Renal pelvis (tissue), 12 donors: ENCODE measurements at places on chromosomes 11 and 22. TPM values are rescaled to one million over a fixed set of nuclear protein-coding genes. Genes with fewer than 3 reads are reported as not detected.

DNA sequence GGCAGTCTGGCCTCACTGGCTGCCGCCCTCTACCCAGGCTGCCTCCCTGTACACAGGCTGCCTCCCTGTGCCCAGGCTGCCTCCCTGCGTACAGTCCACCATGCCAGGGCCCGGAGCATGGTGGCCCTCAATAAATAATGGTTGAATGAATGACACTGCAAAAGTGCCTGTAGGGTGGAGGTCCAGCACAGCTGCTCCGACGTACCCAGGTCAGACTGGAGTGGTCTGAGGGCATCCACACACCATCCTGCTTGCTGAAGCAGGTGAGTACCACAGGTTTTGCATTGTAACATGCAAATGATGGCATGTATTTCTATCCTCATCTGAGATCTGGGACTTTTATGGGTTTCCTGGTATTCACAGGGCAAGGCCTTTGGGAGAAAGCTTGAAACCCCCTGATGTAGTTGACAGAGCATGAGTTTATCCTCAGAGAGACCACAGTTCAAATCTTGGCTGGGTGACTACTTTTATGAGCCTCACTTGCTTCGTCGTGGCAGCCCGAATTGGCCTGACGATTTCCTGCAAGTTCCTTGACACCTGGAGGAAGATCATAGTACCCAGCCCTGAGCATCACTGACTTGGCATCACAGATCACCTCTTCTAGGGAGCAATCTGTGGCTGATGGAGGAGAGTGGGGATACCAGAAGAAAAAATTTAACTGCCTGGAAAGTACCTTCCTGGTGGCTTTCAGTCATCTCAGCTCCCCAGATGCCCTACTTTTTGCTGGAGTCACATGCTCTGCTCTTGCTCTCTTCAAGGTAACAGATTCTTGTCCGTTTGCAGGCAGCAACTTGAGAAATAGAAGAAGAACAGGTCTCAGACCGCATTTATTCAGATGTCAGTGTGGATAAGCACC, 16.0 kb upstream of the CYB5R3 start:
- DNase-seq = no peak

- no peak for DNase-seq
These were observed 6.2 kb upstream of the RANBP1 start for GRCh38 chr22:20109411-20110358.

DNA sequence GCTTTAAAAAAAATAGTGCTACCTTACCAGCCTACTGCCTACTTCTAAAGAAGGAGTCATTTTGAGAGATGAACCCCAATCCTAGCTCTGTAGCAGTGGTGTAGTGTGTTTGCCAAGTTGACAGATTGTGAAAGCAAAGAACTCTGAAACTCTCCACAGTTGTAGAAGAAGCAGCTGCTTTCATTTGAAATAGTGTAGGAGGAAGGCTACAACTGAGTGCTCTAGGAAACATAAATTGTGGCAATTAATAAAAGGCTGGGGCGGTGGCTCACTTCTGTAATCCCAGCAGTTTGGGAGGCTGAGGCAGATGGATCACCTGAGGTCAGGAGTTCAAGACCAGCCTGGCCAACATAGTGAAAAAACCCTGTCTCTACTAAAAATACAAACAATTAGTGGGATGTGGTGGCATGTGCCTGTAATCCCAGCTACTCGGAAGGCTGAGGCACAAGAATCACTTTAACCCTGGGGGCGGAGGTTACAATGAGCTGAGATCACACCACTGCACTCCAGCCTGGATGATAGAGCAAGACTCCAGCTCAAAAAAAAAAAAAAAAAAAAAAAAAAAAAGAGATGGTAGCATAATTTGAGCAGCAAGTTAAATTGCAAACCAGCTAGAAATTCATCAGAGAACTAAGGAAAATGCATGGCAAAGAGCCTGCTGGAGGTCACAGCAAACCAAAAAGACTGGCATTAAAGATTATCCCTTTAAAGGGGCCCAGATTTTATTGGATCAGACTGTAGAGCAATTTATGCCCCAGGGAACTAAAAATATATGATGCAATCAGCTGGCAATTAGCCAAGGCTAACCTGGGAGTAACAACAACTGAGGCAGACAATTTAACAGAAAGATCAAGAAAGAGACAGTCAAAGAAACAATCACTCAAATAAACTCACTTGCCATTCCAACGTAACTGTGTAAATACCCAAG, 112.6 kb downstream of the LUZP2 start:
- peak; percentile 33 for DNase-seq

- DNase-seq = no peak
These were observed 6.1 kb downstream of the DGCR8 start for GRCh38 chr22:20086101-20086599.

DNA sequence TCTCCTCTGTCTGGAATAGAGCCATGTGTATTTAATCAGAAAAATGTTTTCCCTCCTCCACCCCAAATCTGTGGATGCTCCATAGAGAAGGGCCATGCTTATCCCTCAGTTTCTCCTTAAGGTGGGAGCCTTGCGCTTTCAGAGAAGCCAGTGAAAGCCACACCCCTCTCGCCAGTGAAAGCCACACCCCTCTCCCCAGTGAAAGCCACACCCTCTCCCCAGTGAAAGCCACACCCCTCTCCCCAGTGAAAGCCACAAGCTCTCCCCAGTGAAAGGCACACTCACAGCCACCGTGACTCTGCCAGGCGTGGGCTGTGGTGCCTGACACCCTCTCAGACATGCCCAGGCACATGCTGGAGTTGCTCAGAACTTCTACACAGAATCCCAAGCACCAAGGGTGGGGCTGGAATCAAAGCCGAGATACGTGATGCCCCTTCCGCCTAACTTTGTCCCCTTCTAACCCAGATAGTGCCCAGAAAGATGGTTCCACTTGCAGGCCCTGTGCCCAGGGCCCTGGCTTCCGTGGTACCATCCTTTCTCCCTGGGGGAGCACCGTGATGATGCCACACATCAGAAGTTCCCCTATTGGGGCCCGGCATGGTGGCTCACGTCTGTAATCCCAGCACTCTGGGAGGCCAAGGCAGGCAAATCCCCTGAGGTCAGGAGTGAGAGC, 16.5 kb upstream of the PRR5 start:
- no peak for DNase-seq

DNA sequence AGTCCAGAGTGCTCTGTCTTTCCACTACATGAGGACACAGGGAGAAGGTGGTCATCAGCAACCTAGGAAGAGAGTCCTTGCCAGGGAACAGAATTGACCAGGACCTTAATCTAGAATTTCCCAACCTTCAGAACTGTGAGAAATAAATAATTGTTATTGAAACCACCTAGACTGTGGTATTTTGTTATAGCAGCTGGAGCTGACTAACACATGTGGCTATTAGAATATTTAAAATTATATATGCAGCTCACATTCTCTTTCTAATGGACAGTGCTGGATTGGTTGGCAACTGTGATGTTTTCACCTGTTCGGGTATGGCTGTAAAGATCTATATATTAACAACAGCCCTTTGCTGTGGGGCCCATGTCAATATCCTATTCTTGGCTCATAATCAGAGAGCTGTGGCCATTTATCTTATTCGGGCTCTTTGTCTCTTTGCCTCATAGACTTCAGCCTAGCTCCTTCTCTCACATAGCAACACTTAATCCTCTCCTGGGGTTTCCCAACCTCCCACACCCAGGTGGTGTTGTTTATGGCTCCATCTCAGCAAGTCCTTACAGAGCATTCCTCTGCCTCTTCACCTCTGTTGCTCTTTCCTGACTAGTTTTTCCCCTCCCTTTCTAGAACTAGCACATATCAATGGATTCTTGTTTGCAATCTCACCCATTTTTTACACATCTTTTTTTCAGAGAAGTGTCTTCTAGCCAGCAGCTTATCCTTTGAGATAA, 46.4 kb upstream of the AMOTL1 start:
- no peak for DNase-seq

GRCh38 chr22:22133910-22134309, 110.7 kb upstream of the VPREB1 start:
- no peak for DNase-seq

DNA sequence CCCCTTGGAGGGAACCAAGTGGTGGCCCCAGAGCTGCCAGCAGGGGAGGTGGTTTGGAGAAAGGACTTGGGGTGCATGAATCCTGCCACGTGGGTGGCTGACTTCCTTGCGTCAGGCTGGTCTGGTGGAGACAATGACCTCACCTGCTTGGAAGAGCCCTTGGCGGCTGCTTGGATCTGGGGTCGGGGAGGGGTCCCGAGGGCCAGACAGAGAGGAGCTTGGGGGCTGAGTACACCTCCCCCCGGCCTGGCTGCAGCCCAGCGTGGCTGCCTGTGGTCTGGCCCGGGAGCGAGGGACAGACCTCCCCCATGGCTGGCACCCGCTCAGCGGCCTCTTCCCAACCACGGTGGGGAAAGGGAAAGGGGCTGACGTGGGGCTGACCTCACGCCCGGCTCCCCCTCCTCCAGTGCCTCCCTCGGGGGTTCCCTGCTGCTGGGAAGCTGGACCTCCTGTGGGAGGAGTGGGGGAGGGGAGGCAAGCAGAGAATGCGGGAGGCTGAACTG, 13.8 kb downstream of the LIF start:
- DNase-seq = no peak

DNA sequence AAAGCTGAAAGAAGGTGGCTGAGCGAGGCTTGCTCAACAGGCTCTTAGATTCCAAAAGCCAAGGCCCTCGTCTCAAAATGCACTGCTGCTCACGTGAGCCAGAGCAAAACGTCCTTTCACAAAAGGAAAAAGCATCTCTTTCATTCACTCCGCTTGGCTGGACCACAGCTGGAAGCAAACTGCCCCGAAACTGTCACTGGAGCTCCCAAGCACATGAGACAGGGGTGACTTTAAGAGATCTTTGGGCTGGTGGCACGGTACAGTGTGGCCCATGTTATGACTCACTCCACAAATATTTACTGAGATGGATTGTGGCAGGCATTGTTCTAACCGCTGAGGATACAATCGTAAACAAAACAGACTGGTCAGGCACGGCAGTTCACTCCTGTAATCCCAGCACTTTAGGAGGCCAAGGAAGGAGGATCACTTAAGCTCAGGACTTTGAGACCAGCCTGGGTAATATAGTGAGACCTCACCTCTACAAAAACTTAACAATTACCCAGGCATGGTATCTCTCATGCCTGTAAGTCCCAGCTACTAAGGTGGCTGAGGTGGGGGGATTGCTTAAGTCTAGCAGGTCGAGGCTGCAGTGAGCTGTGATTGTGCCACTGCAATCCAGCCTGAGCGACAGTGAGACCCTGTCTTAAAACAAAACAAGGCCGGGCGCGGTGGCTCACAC, 3.6 kb downstream of the PLA2G6 start:
- no peak for DNase-seq

GRCh38 chr22:24938741-24939341, 7.7 kb downstream of the LHFPL7 start:
- peak; percentile 42 for DNase-seq

GRCh38 chr11:40647295-40647694, 812.2 kb downstream of the LRRC4C start:
- no peak for DNase-seq

DNA sequence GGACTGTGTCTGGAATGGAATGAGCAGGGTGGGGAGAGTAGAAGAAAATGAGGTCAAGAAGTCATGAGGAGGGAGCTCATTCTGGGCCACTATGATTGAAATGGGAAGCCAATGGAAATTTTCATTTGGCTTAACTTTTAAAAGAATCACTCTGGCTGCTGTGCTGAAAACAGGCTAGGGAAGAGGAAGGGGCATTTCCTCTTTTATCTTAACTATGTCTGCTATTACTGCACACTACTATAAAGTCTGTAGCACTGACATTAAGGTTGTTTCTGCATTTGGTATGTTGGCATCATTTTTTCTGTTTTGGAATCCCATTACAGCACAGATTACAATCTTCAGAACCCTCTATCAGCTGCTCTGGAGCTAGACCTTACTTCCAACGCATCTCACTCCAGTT, 8.2 kb downstream of the PATL1 start:
- no peak for DNase-seq

ARHGAP1 gene
- polyA plus RNA-seq = 54.1 TPM

TREH gene
- polyA plus RNA-seq = 3.0 TPM

MRGPRF gene
- polyA plus RNA-seq = 28.6 TPM

SYT7 gene
- 5.0 TPM for polyA plus RNA-seq

APLNR gene
- 96.0 TPM for polyA plus RNA-seq
